Left kidney (tissue), 8 donors: ENCODE measurements at places on chromosomes 13 and 19. TPM values are rescaled to one million over a fixed set of nuclear protein-coding genes. Genes with fewer than 3 reads are reported as not detected.

The SOHLH2 gene
- polyA plus RNA-seq = 4.8 TPM

The TEKTIP1 gene
- 5.1 TPM for polyA plus RNA-seq

The ZNF221 gene
- polyA plus RNA-seq = 8.0 TPM

The UBE2M gene
- 95.9 TPM for polyA plus RNA-seq

The TBC1D4 gene
- polyA plus RNA-seq = 59.5 TPM

The EBI3 gene
- 0.35 TPM for polyA plus RNA-seq

The GAPDHS gene
- polyA plus RNA-seq = not detected

The LIPE gene
- polyA plus RNA-seq = 10.0 TPM

The PTGER1 gene
- polyA plus RNA-seq = 1.6 TPM

The HCST gene
- polyA plus RNA-seq = 1.1 TPM

The RASAL3 gene
- polyA plus RNA-seq = 1.1 TPM

The HIPK4 gene
- polyA plus RNA-seq = 0.20 TPM

The THOP1 gene
- polyA plus RNA-seq = 47.1 TPM

The CYSLTR2 gene
- 0.37 TPM for polyA plus RNA-seq

The OLFM2 gene
- 18.9 TPM for polyA plus RNA-seq

The CA11 gene
- 21.1 TPM for polyA plus RNA-seq

The IGFL2 gene
- not detected for polyA plus RNA-seq

The GJB6 gene
- polyA plus RNA-seq = 3.6 TPM

The PDX1 gene
- not detected for polyA plus RNA-seq

The KRTDAP gene
- polyA plus RNA-seq = 0.52 TPM

The PEX11G gene
- 4.3 TPM for polyA plus RNA-seq

The HSD17B14 gene
- 27.4 TPM for polyA plus RNA-seq
